Cortex of kidney (tissue), 1 donor: ENCODE measurements at places on chromosomes 7 and 10.

- DNase-seq, result no peak
These were observed 11.1 kb upstream of the INA start for GRCh38 chr10:103265717-103266329.

- no peak for DNase-seq
These were observed 58.1 kb downstream of the CCNY start for GRCh38 chr10:35394411-35394851.

DNA sequence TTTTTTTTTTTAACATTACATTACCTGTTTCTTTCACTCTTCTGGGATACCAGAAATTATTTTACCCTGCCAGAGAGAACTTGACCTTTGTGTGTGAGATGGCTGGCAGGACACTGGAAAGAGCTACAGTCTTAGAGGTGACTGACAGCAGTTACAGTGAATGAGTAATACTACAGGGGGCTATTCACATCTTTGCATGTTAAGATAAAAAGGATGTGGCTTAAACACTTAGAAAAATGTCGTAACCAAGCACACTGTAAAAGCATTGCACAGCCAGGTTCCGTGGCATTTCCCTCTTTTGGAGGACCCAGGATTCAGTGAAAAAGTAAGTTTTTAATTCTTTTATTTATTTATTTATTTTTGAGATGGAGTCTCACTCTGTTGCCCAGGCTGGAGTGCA is 18.8 kb upstream of the TBC1D12 start:
- no peak for DNase-seq

GRCh38 chr7:47301105-47301477 is 280.8 kb downstream of the TNS3 start:
- no peak for DNase-seq

GRCh38 chr10:32308027-32308603 is 38.8 kb downstream of the EPC1 start:
- no peak for DNase-seq
